ENCODE measurements at places on chromosomes 11 and 22.

DNA sequence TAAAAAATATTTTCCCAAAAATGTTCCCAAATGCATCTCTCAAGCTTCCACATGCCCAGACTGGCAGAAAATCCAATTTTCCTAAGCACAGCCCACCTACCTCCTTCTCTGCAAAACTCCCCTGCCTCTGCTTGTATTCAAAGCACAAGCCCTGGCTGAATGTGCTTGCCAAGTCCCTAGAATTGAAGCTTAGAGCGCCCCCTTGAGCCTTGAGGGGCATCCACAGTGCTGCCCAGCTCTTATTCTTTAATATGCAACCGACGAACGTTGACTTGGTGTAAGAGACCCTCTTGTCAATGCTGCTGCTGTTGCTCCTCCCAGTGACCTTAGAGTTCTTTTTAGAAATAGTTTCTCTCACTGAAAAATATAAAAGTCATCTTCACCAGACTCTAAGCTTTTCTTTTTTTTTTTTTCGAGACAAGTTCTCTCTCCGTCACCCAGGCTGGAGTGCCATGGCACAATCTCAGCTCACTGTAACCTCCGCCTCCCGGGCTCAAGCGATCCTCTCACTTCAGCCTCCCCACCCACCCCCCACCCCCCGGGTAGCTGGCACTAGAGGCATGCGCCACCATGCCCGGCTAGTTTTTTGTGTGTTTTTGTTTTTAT, 63.5 kb upstream of the CAPRIN1 start:
- peak; percentile 81 for DNase-seq

GRCh38 chr11:112630496-112630895, 330.7 kb upstream of the NCAM1 start:
- DNase-seq = no peak

- no peak for DNase-seq
Observed at GRCh38 chr11:116548256-116548655, 224.5 kb downstream of the BUD13 start.

DNA sequence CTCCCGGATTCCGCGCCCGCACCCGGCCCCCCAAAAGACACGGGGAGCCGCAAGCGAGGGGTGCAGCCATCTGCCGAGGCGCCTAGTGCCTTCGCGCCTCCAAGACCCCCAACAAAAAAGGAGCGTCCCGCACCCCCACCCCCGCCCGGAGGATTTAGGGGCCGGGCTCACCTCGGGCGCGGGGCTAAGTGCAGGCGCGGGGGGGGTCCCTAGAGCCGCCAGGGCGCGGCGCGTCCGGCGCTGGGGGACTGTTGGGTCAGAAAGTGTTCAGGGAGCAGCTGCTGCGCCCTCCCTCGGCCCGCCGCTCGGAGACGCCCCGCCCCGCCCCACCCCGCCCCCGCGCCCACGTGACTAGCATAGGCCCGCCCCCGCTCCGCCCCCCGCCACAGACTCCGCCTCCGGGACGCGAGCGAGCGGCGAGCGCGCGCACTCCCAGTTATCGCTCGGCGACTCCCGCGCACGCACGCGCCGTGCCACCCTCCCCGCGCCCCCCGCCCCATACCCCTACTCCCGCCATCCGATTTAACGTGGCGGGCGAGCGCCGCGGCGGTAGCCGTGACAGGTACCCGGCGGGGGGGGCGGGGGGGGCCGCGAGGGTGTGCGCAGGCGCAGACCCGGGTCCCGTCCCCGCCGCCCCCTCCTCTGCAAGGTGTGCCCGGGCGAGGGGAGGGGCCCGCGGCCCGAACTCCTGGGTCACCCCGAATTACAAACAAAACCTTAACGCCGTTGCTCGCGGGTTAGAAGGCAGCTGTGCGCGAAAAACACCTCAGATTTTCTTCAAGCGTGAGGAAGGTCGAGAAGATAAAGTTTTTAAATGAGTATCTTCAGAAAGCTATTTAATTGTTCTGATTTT, 56.2 kb downstream of the KCNJ4 start:
- peak; percentile 83 for DNase-seq

DNA sequence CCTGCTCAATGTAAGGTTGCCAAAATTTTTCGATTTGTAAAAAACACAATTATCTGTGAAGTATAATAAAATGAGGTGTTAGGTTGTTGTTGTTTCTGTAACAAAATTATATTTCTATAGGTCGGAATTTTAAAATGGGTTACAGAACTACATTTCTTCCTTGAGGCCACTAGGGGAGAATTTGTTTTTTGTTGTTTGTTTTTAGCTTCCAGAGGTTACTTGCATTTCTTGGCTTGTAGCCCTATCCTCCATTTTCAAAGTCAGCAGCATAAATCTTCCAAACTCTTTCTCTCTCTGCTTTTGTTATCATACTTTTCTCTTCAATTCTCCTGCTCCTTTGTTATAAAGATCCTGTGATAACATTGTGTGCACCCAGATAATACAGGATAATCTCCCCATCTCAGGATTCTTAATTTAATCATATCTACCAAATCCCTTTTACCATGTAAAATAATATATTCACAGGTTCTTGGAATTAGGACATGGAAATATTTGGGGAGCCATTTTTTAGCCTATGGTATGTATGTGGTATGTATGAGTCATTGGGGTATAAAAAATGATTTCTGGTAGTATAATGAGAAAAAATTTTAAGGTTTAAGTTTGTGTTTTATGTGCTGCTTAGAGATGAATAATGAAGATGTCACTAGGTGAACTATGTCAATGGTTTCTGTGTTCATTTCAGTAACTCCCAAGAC, 9.4 kb upstream of the PATL1 start:
- no peak for DNase-seq

DNA sequence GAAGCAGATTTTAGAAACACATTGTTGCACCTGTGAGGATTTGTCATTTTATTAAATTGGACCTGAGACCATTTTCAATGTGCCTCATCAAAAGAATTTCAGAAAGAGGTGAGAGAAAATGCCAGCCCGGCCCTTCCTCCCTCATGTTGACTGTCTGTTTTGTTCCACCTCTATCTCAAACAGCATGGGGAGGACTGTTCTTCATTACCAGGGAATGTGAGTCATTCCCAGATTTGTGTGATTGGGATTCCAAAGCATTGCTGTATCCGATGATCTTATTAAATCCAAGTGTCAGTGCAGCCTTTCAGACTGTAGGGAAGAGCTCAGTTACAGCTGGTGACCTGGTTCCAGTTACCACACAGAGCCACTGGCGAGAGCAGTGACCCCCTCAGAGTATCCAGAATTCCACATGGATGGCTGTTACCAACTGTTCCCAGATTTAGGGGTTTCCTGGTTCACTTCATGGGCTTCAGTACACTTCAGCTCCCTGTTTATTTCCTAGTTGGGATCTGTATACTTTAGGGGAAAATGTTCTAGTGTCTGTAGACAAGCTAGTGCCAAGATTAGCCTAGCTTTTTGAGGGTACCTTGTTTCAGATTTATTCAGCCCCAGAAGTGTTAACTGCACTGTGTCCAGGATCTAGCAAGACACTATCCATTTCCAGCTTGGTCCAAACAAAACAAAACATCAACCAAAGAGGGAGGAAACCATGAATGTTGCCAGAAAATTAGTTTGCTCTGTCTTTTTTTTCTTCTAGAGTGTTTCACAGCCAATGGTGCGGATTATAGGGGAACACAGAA, 20.9 kb downstream of the KREMEN1 start:
- DNase-seq = no peak

DNA sequence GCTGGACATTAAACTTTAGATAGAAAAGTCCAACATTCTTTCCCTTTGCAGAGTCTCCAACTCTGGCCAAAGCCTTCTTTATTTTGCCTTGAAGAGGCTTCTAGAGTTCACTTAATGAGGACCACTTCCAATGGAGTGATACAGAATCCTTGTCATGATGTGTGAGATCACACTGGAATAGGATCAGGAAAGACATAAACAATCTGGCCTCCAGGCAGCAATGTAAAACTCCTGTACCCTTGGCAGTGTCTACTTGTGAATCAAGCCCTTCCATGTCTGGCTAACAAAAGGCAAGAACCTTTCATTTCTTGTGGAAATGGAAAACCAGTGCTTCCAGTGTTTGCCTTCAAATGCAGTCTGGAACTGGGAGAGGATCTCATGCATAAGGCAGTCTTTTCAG, 56.5 kb upstream of the FIBIN start:
- DNase-seq = no peak

- DNase-seq = no peak
Observed at GRCh38 chr22:19746726-19747125, 13.9 kb upstream of the TBX1 start.

DNA sequence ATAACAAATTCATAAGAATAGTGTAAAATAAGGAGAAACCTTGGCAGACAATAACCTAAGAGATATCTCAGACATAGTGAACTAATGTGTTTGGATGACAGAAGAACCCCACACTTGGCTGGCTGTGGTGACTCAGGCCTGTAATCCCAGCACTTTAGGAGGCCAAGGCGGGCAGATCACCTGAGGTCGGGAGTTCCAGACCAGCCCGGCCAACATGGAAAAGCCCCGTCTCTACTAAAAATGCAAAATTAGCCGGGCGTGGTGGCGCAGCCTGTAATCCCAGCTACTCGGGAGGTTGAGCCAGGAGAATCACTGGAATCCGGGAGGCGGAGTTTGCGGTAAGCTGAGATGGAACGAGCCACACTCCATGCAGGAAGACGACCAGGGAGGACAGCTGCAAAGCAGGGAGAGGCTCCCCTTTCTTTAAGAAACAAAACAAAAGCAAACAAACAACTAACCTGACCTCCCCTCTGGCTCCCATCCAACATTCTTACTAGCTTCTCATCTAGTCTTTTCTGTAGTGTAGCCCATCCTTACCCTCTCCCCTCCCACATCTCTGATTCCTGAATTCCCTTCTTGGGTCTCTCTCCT, 84.2 kb downstream of the ZNF280B start:
- no peak for DNase-seq

- DNase-seq = no peak
Observed at GRCh38 chr11:63920126-63920938, 3.4 kb upstream of the RCOR2 start.

GRCh38 chr11:637593-638521, 788 bp downstream of the DRD4 start:
- no peak for DNase-seq

DNA sequence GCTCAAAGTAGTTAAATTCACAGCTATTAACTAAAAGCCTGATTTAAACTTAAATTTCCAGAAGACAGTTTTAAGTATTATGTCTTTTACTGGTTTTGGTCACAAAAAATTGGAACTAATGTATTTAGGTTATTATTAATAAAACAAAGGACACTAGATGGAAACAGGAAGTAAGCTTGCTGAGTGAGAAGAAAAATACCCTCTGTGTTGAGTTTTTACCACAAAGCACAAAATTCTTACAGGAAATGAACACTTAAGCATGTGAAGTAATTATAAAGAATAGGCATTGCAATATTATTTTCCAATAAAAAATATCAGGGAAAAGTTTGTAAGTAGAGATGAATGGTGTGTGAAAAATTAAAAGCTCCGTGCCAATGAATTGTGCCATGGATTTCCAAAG, 46.3 kb downstream of the PIK3C2A start:
- DNase-seq = no peak

DNA sequence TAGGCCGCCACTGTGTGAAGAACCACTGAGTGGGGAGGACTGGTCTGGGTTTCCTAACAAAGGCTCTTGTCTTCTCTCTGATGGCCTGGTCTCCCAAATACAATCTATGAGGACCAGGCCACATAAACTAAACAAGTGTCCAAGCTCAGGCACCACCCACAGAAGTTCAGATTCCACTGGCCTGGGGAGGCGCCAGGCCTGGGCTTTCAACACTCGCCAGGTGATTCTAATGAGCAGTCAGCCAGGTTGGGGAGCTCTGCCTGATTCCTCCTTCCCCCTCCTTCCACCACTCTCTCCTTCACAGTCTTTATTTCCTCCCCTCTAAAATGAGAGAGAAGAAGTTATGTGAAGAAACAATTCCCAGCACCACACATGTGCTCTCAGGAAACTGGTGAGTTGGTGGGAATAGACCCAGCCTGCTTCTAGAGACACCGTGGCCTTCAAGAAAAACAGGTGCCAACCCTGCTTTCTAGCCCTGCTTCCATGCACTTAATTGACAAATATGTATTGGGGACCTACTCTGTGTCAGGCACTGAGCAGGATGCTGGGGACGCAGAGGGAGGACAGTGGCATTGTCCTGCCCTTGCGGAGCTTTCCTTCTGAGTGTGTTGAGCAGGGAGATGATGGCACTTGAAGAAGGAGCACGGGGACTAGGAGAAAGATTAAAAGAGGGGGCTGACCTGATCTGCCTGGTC, 242.5 kb downstream of the TENM4 start:
- no peak for DNase-seq

GRCh38 chr11:6402061-6402470, 11.8 kb downstream of the SMPD1 start:
- DNase-seq = peak; percentile 36

- no peak for DNase-seq
Observed at GRCh38 chr11:19328586-19329311, 88.0 kb upstream of the E2F8 start.

DNA sequence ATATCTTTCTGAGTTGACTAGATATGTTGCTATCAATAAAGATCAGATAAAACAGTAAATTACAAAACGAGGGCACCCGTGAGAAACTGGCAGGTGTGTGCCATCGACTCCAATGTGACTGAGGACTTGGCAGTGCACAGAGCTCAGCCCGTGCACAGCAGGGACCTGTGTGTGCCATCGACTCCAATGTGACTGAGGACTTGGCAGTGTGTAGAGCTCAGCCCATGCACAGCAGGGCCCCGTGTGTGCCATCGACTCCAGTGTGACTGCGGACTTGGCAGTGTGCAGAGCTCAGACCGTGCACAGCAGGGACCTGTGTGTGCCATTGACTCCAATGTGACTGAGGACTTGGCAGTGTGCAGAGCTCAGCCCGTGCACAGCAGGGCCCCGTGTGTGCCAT, 347.2 kb upstream of the B3GAT1 start:
- no peak for DNase-seq

- DNase-seq = no peak
Observed at GRCh38 chr11:119785131-119785530, 56.1 kb upstream of the NECTIN1 start.

- DNase-seq = no peak
Observed at GRCh38 chr11:58506935-58507334, 970 bp downstream of the OR5B21 start.

- DNase-seq = peak; percentile 63
Observed at GRCh38 chr11:4181782-4182721, 87.5 kb downstream of the RRM1 start.

GRCh38 chr11:13280092-13280722, 2.6 kb downstream of the BMAL1 start:
- no peak for DNase-seq

Data from stimulated activated CD4-positive, alpha-beta T cell treated with anti-CD3 and anti-CD28 coated beads, Interleukin-15, amount 100 ng/mL, for 24 hours (primary cell).